ENCODE measurements at places on chromosomes 3 and 15.

- DNase-seq = no peak
Observed at GRCh38 chr15:90960298-90961091, 5.8 kb downstream of the RCCD1 start.

DNA sequence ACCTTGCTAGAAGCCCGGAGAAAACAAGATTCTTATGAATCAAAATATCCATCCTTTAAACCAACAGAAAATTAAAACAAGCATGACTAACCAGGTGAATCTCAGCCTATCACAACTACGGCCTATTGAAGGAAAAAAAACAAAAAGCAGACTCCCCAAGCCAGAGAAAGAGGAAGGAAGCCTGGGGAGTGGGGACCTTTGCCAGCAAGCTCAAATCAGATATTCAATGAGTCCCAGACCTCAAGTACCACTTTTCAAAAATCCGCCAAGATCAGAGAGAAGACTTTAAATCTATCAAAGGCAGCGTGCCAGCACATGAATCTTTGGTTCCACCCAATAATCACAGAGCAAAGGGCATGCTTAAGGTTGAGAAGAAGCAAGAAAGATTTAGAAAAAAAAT is 253.8 kb downstream of the NTRK3 start:
- no peak for DNase-seq

DNA sequence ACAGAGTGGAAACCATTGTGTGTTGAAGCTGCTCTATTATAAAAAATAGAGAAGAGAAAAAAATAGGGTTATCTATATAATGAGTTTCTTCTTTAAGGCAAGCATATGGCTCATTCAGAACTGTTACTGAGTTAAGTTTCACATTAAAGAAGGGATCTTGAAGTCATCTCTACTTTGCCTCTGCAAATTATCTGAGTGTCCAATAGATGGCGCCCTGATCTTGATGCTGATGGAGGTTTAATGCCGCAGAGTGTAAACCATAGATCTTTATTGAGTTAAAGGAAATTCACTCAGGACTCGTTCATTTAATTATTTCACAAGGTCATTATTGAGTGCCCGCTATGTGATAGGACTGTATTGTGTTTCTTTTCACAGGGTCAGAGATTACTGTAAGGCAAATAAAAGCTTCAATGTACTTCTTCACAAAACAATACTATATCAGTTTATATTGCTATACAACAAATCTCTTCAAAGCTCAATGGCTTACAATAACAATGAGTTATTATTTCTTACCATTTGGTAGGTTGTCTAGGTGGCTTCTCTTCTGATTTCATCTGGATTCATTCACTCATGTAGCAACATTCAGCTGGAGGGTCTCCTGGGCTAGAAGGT is 171.4 kb downstream of the NSUN3 start:
- no peak for DNase-seq

GRCh38 chr15:69806287-69806915 is 291.3 kb downstream of the TLE3 start:
- peak; percentile 55 for DNase-seq

DNA sequence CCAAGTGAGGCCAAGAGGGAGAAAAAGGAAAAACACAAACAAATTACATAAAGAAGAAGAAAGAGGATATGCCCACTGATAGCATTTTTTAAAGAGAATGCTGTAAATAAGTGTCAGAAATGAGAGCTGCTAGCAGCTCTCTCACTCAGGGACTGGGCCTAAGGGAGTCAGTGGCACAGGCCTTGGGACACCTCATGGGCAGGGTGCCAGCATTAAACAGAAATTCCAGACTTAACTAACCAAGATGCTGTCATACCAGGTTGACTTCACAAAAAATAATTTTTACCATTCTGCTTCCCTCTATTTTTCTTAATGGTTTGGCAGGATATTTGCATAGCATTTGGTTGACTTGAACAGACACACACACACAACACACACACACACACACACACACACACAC is 92.3 kb upstream of the ADAMTSL3 start:
- DNase-seq = no peak

GRCh38 chr3:172082269-172082668 is 42.9 kb downstream of the FNDC3B start:
- no peak for DNase-seq

GRCh38 chr15:85589851-85590250 is 204.9 kb downstream of the KLHL25 start:
- DNase-seq = no peak

- peak; percentile 86 for DNase-seq
Observed at GRCh38 chr15:25850154-25851111, 12.7 kb downstream of the ATP10A start.

DNA sequence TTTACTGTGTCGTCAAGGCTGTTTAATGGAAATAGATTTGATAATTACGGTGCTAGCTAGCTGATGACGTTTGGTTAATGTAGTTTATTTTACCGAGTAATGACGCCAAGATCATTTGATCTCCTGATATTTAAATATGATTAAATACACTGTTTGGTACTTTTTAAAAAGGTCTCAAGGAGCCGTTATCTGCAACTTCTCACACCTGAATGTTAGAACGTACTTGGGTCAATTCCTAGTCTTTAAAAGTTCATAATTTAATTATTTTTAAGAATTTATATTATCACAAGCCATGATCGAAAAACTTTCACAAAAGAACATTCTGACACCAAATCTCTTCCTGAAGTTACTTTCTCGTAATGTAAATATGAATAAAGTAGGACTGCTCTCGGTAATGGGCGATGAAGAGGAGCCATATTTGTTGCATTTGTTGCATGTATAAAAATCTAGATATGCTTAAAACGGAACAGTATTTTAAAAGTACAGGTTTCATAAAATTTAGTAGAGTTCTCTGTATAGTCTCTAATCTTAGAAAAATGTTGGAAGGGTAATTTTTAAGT is 16.2 kb upstream of the CHD2 start:
- DNase-seq = no peak

GRCh38 chr15:85711580-85712192 is 83.0 kb downstream of the KLHL25 start:
- DNase-seq = no peak

GRCh38 chr3:123883111-123883510 is 1.0 kb downstream of the MYLK start:
- DNase-seq = no peak

GRCh38 chr3:13265016-13265415 is 155.1 kb downstream of the NUP210 start:
- DNase-seq = no peak

DNA sequence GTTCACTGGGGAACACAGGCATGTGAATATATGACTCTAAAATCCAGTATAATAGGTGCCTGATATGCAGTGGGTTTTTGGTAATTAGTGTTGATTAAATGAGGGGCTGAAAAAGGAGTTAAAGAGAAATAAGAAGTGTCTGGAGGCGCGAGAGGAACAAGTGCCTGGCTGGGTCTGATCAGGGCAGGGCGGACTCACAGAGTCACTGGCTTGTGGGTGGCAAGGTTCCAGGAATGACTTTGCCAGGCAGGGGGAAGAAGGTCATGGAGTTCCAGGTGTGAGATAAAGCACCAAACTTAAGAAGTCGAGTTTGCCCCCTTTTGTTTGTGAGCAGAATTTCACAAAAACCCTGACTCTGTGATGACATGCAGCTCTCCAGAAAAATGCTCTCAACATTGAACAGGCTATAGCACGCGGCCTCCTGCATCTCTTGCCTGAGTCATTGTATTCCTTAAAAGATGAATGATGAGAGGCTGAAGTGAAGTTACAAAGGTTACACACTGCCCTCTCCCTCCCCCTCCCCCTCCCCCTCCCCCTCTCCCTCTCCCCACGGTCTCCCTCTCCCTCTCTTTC is 63.0 kb upstream of the LMCD1 start:
- no peak for DNase-seq

DNA sequence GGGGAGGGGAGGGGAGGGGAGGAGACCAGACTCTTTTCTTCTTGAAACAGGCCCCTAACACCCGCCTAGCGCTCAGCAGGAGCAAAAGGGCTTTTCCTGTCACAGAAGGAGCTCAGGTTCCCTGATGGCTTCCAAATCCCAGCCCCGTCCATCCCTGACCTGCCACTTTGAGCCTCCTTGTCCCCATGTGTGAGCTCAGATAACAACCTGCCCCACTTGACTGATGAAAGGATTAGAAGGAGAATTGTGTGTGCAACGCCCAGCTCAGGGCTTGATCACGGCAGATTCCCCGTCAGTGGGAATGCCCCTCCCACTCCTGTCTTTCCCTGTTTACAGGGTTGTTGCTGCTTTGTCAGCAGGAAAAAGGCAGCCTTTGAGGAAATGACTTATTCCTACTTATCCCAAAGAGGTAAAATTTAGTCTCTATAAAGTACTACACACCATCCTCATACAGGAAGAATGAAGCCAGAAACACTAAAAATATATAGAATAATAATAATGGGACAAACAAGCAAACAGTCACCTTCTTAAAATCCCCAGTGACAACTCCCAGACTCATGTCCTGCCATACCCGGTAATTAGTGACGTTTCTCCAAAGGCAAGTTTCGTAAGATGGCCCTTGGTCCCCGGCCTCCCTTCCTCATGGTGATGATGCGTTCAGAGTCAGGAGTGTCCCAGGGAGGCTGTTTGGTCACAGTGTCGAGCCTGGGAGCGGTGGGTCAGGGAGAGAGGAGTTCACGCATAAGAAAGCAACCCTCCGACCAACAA is 6.1 kb upstream of the LRRC15 start:
- DNase-seq = no peak

DNA sequence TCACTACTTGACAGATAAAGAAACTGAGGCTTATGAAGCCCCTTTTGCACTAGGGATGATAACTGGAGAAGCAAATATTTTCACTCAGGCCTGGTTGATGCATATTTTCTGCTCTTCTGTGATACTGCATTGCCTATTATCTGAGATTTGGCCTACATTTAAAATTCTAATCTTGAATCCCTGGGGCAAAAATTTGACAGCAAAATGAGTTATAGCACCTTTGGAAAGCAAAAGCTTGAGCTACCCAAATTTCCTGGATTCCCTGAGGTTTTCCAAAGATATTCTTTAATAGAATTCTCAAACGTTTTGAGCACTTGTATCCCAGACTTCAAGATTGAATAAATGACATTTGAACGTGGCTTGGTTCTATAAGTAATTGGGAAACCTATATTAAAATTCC is 86.1 kb downstream of the NAALADL2 start:
- DNase-seq = no peak

DNA sequence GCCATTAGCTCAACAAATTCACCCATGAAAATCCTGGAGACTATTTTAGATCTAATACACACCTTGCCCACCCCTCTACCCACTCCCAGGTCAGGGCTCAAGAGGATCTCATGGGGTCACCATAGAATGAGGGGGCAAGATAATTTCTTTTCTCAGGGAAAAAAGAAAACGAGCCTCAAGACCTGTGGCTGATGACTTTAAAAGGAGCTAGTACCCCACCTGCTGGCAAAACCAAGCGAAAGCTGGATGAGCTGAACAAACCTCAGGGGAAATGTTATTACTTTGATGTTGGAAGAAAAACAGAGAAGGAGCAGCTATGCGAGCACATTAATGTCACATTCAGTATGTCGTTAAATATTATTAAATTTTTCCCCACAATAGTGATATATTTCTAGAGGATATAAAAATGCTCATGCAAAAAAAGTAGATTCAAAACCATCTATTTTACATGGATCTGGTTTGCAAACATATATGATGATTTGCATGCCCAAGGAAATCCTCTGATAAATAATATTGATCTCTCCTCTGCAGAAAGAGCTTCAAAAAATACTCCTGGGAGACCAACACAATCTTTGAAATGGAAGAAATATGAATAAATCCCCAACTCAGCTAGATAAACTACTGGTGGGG is 37.7 kb downstream of the PLD1 start:
- no peak for DNase-seq

DNA sequence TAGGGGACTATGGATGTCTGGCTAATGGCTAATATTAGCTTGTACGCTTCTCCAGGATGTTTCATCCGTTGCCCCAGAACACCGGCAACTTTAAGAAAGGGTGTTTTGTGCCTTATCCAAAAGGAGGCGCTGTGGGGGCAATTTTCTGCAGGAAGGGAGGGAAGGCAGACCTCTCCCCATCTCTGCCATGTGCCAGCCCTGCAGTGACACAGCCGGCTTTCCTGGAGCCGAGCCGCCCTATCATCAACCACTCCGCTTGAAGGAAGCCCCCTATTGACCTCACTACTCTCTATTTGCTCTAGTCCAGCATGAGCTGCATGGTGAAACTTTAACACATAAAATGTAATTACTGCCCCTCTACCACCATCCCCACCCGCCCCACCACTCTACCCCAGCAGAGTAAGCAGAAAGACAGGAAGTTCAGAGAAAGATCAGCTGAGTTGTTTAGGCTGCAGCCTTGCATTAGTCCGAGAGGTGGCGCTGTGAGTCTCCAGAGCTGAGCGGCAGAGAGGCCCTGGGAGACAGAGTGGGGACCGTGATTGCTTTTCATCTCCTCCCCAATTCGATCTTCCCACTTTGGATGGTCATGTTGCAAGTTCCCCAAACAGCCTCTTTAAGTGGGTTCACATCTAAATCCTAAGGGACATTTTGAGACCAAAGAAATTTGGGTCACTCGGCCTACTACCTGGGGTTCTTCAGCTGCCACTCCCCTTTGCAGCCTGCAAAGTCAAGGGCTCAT is 24.5 kb upstream of the RAD18 start:
- DNase-seq = peak; percentile 27

DNA sequence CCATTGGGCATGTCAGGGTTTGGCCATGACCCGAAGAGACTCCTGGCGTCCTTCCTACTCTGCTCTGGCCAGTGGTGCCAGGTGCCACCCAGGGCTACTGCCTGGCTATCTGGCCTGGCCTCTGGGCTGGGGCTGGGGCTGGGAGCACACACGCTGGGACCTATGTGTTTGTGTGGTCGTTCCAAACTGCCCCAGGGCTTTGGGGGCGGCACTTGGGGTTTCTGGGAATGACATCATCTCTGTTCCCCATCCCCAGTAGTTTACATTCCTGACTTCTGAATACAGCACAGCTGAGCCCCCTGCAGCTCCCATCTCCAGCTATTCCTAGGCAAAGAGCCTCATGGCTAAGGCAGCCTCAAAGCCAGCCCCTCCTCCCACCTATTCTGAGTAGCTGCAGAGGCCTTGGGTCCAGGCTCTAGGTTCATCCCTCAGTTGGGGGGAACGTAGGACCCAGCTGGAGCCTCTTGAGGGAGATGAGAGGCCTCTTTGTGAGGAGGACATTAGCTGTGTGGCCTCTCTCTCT is 24.3 kb downstream of the PLEKHO2 start:
- DNase-seq = no peak

GRCh38 chr15:72813345-72814004 is 29.9 kb upstream of the ADPGK start:
- DNase-seq = no peak

GRCh38 chr15:95758451-95758850 is 572.0 kb upstream of the NR2F2 start:
- DNase-seq = no peak

DNA sequence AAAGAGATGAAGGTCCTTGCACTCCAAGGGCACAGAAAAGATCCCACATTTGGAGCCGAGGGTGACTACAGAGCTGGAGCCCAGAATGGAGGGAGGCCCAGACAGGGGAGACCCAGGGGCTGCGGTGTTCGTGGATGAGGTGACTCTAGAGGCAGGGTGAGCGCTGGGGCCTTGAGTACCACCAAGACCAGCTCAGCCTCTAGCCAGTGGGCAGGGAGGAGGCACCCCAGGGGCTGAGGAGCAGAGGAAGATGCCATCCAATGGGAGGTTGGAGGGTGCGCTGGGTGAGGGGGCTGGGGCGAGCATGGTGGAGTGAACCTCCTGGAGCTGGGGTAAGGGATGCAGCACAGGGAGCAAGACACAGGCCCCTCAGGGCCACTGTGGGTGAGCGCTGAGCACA is 13.3 kb downstream of the RRP9 start:
- DNase-seq = no peak

Data from CD8-positive, alpha-beta T cell (primary cell).